ENCODE measurements at places on chromosomes 11 and 22.

- DNase-seq = no peak
These were observed at the start of gene LRP5 for GRCh38 chr11:68312117-68312779. Gene LRP5 (plus strand): TSS chr11:68312591. CDS start chr11:68312715, 124 bp downstream.

DNA sequence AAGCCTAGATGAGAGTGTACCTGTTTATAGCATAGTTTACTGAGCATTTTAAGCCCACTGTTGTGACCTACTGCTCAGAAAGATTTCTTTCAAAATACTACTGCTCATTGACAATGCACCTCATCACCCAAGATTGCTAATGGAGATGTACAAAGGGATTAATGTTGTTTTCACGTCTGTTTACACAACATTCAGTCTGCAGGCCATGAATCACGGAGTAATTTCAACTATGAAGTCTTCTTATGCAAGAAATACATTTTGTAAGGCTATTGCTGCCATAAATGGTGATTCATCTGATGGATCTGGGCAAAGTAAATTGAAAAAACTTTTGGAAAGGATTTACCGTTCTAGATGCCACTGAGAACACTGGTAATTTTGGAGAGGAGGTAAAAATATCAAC, 112.9 kb downstream of the KIF18A start:
- DNase-seq = no peak

DNA sequence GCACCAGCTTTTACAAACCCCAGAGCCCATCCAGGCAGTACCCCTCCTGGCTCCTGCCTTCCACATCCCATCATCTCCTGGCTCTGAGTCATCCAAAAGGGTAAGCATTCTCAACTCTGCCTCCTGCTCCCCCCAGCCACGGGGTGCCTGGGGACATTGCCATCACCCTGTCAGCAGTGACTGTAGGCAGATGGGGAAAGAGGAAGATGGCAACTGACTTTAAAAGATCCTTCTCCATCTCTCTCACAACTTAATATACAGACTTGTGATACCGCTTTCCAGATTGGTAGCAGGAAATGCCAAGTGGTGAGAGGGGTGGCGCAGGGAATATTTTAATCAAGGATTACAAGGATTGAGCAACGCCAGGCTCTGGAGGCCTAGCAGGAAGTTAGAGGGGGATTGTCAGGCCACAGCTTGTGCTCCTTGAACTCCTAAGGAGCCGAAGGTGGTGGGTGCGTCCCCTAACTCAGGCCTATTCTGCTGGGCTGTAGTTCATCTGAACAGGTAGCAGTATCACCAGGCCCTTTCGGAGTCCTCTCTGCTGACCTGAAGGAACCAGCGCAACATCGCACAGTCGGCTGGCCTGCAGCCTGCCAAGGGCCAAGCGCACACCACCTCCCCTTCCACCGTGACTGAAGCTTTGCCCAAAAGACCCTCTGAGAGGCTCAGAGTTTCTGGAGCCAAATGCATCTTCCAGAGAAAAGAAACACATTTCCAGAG, 83.3 kb downstream of the ZC3H12C start:
- no peak for DNase-seq

DNA sequence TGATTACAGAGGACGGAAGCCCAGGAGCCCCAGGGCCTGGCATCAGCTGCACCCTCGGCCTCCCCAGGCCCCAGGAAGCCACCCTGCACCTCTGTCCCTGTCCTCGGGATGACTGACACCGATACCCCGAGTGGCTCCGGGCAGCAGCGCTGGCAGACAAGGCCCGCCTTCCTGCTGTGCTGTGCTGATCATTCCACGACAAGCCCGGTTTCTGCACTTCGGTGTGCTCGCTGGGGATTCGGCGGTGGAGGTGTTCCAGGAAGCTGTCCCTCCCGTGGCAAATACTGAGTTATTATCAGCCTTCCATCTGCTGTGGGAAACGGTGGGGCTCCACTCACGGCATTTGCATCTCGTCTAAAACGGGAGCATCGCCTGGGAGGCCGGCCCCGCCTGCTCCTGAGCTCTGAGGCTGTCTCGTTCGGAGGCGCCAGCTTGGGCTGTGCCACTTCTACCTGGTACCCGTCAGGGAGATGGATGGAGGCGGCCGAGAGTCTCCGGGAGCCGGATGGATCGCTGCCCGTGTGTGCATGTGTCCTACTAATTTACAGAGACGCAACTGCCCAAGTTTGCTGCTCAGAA, 506.1 kb downstream of the BRD1 start:
- no peak for DNase-seq

DNA sequence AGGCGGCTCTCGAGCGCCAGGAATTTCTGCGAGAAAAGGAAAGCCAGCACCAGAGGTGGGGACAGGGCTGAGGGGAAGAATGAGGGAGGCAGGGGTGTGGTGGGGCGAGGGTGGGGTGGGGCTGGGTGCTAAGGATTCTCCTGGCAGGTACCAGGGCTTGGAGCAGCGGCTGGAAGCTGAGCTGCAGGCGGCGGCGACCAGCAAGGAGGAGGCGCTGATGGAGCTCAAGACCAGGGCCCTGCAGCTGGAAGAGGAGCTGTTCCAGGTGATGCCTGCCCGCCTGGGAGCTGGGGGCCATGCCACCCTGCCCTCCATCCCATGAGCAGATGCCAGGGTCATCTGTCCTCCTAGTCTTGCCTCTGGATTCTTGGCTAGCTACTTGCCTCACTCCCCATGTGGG, 9.4 kb downstream of the CCDC88B start:
- no peak for DNase-seq

- DNase-seq = no peak
These were observed 128.7 kb downstream of the DSCAML1 start for GRCh38 chr11:117668321-117668751.

DNA sequence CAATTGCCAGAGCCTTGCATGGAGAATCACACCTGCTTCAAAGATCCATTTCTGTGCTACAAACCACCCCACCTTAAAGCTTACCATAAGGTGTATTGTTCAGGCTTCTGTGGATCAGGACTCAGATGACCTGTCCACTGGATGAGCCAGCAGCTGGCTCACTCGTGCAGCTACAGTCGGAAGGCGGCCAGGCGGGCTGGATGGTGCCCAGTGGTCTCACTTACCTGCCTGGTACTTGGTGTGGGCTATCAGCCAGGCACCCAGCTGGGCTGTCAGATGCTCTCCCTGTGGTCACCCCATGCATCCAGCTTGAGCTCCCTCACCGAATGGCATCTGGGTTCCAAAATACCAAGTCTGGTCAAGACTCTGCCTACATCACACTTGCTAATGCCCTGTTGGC, 10.9 kb upstream of the APOBEC3B start:
- no peak for DNase-seq

DNA sequence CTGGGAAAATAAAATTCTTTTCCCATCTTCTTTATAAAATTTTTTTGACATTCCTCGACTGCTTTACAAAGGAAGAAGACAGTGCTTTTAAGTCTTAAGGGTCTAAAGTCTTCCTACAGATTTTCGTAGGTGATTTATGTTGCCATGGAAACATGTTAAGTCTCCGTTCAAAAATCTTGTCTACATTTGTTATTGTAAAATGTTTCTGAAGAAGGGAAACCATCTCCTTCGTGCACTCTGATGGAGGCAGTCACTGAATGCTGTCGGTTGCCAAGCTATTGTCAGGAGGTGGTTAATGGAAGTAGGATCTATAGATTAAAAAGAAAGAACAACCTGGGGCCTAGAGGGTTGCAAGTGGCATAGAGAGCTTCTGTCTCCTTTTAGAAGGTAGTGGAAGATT, 52.6 kb downstream of the MAP6 start:
- no peak for DNase-seq

DNA sequence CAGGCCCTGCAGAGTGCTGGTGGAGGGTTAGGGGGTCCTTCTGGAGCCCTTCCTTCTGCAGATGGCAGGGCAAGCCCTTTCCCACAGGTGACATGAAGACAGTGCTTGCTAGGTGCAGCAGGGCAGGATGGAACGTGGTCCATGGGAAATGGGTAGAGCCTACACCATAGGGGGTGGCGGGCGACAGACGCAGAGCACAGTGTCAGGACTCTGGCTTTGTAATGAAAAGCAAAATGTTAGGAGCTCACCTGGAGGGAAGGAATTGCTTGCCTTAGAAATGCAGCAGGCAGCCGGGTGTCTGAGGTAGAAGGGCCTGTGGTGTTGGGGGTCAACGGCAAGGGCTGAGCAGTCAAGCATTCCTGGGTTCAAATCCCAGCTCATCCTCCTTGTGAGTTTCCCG, 54.9 kb downstream of the ARHGAP8 start:
- no peak for DNase-seq

- DNase-seq = no peak
These were observed 14.8 kb upstream of the MFNG start for GRCh38 chr22:37500745-37501609.

DNA sequence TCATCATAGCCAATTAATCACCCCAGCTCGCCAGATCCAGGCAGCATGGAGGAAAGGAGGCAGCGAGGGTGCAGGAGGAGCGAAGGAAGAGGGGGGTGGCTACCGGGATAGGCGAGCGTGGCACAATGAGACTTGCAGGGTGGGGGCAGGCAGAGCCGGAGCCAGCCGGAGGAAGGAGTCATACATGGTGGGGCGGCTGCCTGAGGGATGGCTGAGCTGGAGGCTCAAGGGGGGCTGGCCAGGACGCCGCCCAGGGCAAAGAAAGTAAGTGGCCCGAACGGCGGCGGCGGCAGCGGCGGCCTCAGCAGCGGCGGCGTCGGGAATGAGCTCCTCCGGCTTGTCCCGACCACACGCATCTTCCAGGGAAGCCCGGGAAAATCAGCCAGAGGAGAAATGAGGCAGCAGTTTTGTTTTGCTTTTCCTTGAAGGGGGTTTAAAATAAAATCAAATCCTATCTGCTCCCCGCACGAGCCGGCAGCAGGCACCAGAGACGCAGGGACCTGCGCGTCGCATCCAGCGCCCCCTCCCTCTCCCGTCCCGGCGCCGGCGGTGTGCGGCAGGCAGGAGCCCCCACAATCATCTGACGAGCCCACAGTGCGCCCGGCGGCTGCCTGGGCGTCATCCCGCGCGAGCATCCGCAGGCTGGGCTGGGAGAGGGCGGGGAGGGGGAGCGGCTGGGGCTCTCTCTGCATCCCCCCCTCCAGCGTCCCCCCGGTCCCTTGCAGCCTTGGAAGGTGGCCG, 263.6 kb downstream of the CTTN start:
- no peak for DNase-seq

DNA sequence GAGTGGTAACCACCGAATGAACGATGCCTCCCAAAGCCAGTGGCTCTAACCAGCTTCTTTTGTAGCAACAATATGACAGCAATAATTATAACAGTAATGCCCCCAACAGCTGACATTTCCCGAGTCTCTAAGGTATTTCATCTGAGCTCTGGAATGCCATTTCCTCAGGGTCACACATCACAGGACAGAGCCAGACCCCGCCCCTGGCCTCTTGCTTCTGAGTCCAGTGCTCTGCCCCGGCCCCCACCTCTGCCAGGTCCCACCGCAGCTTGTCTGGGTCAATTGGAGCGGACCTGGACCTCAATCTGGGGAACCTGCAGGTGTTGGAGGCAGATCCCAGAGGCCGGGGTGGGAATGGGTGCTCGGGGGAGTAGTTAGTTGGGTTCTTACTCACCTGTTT, 63.8 kb downstream of the IGLL1 start:
- DNase-seq = no peak

- DNase-seq = no peak
These were observed 521.6 kb downstream of the BRD1 start for GRCh38 chr22:49305966-49306631.

GRCh38 chr11:21426931-21427330, 757.5 kb downstream of the NELL1 start:
- no peak for DNase-seq

- DNase-seq = no peak
These were observed 34.2 kb downstream of the IL18 start for GRCh38 chr11:112129656-112130055.

GRCh38 chr11:95512177-95512576, 277.4 kb downstream of the FAM76B start:
- DNase-seq = no peak

- no peak for DNase-seq
These were observed 4.7 kb downstream of the MUS81 start for GRCh38 chr11:65864706-65865471.

GRCh38 chr11:47923667-47924066, 56.7 kb upstream of the PTPRJ start:
- DNase-seq = no peak

DNA sequence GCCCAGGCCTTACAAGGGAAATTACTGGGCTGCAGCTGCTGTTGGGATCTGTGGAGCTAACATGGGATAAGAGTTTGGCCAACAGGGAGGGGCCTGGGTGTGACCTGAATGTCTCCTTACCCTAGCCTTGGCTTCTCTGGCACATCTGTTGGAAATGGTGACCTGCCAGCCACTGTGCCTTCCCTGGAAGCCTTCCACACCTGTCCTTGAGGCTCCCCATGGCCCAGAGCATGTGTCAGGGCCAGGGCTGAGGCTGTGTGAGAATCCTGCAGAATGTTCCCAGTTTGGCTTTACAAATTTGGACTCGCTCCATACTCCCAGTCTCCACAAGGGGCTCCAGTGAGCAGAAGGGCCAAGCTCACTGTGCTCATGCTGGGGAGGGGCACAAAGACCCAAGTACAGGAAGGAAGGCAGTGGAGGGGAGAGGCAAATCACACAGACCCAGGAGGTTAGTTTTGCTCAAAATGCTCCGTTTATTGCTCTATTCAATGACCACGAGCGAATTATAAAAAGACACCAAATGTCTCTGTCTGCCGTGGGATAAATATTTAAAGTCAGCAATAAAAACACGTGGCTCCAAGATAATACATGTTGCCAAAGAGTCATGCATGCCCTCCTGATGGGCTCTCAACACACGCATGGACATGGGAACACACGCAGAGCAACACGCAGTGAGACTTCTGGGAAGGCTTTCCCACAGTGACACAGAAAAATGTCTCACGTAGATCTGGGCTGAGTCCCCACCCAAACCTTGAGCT, 1.7 kb upstream of the IGSF22 start:
- no peak for DNase-seq

DNA sequence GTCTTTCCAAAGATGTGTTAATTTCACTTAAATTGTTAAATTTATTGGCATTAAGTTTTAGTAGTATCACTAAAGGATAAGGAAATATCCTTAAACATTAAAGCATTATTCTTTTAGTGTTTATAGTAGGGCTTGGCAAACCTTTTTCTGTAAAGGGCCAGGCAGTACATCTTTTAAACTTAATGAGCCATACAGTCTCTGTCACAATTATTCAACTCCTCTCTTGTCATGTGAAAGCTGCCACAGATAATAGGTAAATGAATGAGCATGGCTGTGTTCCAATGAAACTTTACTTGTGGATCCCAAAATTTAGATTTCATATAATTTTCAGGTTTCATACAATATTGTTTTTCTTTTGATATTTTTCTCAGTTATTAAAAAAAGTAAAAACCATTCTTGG, 268.2 kb upstream of the C11orf87 start:
- no peak for DNase-seq

DNA sequence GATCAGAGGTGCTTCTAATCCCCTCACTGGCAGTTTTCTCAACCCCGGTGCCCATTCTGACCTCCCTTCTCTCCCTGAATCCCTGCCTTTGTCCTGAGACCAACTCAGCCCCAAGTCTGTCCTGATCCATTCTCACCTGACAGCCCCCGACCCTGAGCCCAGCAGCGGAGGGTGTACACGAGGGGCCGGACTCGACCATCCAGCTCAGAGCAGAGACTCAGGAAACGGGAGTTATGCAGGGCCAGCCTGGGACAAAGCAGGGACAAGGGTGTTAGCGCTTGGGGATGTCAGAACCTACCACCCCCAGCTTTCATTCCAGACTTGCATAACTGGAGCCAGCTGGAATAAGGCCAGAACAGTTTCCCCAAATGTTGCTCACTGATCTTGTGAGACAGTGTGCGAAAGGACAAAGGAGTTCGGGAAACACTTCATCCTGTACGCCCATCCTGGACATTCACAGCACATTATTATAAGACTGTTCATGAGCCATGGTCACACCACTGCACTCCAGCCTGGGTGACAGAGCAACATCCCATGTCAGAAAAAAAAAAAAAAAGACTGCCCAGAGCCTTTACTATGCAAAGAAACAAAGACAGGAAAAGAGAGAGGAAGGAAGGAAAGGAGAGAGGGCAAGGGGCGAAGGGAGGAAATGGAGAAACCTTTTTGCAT, 3.5 kb upstream of the EEF1G start:
- no peak for DNase-seq

All from cortex of kidney (tissue), 1 donor.